Adrenal gland (tissue), 19 donors: ENCODE measurements at places on chromosomes 1 and 21. TPM values are rescaled to one million over a fixed set of nuclear protein-coding genes. Genes with fewer than 3 reads are reported as not detected.

Gene ZNF691
- 20.8 TPM for polyA plus RNA-seq

Gene PLPP3
- polyA plus RNA-seq: 13.0 TPM

Gene LPGAT1
- polyA plus RNA-seq: 12.5 TPM

Gene BEND5
- 14.3 TPM for polyA plus RNA-seq

Gene CD48
- 3.4 TPM for polyA plus RNA-seq

Gene UTS2
- 6.6 TPM for polyA plus RNA-seq

Gene KANK4
- 0.17 TPM for polyA plus RNA-seq

Gene NCAM2
- polyA plus RNA-seq: 37.6 TPM

Gene FYB2
- polyA plus RNA-seq: not detected

Gene ATP1A2
- 2.7 TPM for polyA plus RNA-seq

Gene PRAMEF1
- polyA plus RNA-seq: not detected

Gene NPPB
- polyA plus RNA-seq: not detected

Gene OR6N2
- polyA plus RNA-seq: not detected

DNA sequence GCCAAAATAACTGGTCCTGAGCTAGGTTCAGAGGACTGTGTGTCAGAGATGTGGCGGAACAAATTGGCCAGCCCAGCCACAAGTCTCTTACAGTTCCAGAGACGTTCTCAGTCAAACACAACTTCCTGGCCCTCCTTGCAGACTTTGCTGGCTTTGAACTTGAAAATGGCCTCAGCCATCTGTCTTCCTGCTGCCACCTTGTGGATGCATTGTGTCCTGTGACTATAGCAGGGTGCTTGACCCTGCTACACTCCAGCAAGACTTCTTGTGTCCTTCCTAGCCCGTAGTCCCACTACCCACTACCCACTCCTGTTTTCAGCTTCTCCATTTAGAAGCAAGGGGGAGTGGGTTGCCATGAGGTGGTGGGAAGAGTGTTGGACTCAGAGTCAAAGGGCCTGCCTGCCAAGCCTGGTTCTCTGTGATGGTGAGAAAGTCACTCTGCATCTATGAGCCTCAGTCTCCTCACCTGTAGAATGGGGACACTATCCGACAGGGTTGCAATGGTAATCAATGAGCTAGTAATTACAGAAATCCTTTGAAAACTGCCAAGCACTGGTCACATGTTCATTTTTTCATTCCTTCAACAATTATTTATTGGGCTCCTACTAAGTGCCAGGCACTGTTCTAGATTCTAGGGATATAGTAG, 109.9 kb downstream of the IGSF21 start:
- peak; percentile 23 for DNase-seq

- no peak for DNase-seq
Observed at GRCh38 chr1:26278303-26278702, 1.6 kb upstream of the SH3BGRL3 start.

DNA sequence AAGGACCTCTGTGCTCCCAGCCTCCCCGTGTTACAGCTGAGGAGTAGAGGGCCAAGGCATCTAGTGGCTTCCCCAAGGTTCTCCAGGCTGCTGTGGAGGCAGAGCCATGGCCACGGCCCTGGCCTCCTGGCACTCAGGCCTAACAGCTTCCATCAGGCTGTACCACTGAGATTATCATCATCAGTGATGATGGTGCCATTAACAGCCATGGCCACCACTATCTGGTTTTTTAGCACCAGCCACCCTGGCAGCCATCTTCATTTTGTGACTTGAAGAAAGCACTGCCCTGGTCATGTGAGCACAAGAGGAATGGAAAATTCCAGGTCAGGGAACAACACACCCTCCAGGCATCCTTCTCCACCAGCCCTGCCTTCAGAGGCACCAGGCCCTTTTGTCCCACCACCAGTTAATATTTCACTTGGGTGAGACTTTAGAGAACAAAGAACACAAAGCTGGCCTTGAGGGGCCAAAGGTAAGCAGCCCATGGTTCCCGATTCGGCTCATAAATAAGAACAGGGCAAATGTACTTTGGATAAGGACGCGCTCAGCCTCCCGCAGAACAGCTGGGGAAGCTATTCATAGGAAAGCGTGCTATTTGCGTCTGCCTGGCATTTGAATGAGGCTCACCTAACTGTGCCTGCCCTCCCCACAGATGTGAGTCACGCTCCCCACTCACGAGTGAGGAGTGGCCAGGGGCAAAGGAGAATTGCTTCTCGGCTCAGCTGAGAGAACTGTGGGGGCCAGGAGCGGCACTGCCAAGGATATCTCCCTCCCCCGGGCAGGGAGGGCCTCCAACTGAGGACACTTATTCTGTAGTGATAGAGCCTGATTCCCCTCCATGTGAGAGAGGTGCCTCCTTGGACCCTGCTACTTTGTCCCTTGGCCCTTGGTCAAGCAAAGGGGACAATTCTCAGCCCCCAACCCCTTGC, 95.6 kb downstream of the CD58 start:
- no peak for DNase-seq

DNA sequence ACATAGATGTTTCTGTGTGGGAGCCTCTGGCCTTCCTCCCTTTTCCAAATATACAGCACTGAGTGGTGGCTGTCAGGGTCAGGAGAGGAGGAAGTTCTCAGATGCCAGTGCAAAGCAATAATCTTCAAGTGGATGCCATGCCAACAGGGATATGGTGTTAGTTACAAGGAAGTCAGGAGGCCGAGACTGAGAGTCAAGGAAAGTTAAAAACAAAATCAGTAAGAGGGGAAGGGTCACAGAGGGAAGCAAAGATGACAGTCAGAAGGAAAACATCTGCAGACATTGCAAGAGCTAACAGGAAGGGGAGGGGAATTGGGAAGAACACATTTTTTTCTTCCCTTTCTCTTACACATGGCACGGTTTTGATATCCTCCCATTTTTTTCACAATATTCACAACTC, 691.4 kb downstream of the ADGRL2 start:
- no peak for DNase-seq

DNA sequence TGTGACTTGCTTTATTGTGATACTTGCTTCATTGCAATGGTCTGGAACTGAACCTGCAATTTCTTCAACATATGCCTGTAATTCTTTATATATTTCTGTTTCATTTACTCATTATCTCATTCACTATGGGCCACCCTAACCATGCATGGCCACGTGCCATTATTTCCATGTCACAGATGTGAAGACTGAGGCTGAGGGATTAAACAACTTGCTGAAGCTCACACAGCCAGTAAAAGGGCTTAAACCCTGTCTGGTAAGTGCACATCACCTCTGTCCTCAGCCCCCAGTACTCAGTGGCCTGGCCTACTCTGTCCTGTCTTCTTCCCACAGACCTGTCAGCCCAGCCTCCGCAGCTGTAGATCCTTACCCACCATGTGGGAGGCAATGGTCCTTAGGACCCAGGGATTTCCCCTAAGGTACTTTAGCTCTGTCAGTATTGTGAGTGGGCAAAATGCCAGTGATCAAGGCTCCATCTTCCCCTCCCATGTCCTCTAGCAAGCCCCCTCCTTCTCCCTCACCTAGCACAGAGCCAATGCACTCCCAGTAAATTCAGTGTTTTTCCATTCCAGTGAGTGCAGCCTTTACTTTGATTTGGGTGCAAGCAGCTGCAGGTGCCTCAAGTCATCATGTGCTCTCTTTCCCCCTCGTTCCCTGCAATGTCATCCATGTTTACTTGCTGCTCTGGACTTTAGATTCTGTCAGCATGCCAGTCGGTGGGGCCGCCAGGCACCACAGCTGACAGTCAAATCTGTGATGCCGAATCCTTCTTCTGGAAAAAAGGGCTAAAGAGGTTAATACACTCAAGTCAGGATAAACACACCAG, 228.2 kb upstream of the PROX1 start:
- no peak for DNase-seq

GRCh38 chr1:28246427-28246832, 10.5 kb downstream of the ATP5IF1 start:
- no peak for DNase-seq

DNA sequence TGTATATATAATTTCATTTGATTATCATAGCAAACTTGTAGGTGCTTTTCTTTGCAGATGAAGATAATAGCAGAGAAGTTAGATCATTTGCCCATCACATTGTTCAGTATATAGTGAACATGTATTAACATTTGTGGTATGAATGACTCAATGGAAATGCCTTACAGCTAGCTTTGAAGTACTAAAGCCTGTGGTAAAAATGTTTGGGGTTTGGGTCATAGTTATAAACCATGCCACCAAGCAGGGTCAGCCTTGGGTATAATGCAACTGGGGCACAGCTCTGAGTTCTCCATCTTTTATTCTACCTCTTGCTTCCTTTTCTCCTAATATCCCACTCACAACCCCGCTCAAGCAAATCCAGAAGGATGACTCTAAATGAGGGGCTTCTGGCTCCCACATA, 141.6 kb downstream of the KCNT2 start:
- no peak for DNase-seq

GRCh38 chr1:205270764-205271163, 43.0 kb downstream of the TMCC2 start:
- DNase-seq: no peak

DNA sequence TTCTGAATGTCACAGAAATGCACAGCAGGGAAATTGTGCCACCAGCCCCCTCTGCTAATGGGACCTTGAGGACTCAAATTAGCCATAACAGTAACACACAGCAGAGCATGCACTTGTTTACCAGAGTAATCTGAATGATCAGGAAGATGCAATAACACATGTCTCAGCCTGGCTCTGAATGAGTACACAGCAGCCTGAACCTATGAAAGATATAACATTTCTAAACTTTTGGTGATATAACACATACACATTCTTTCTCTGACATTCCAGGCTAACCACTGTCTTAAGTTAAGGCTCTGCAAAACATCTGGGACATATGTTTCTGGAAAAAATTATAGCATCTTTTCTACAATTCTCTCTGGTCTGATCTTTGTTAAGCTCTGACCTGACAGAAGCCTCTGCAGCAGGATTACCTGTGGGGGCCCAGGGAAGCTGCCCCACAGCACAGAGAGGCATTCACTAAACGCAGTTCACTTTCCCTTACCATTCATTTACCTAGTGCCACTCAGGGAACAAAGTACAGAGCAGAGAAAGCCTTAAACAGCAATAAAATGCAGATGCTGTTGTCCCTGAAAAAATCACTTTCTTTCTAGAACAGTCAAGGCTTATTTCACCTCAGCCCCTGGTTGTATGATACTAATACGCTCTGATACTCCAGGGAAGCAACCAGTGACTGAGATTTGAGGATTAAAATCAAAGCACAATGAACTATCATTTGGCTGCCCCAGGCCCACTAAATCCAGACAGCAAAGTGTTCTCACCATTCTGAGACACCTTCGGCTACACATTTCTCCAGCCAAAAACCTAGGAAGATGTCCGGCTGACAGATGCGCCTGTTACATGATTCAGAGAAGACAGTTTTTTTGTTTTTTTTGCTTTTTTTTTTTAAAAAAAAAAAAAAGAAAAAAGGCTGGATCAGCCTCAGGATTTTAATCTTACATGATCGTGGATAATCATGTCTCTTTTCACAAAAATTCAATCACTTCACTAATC, 54.0 kb upstream of the CNN3 start:
- DNase-seq: no peak

DNA sequence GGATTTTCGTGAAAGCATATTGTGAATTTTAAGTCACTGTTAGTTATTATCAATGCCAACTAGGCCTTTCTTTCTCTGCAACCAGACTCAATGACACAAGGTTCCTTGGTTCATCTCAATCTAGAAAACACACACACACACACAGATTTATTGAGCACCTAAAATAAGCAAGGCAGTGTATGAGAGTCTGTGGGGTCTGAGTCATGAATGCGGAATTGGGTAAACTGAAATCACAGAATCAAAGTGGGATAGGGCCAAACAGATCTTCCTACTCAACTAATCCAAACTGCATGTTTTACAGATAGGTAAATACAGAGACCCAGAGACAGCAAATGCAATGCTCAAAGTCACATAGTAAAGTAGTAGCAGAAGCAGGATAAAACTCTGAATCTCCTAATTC, 48.5 kb upstream of the NRDC start:
- DNase-seq: no peak

GRCh38 chr1:178693366-178693765, 31.7 kb upstream of the RALGPS2 start:
- no peak for DNase-seq

DNA sequence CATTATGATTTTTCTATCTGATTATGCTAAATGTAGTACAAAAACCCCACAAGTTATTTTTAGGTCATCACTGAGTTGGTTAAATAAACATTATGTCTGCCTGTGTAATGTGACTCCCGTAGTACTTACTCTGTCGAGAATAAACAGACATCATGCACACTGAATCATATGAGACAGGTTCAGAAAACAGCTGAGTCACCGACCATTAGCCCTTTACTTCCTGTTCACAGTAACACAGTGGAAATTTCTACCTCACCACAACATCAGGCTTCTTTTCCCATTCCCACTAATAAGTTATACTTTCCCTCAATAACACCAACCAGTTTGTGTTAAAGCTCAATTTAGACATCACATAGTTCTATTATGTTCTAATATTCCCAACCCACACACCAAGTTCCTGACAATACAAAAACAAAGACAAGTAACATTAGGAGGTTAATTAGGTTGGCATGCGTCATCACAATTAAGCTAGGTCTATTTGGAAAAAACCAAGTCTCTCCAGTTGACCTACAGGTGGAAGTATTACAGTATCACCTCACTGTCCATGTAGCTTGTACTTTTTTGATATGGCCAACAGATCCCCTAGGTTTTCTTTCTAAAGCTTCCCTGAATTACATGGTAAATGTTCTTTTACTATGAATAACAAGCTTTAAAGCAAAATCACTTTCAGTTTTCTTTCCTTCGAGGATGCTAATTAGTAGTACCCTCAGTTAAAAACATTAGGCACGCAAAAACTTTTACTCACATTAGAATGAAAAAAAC, 154.2 kb downstream of the EIF4G3 start:
- DNase-seq: peak; percentile 85

- DNase-seq: no peak
Observed at GRCh38 chr1:73635021-73635420, 563.0 kb downstream of the LRRIQ3 start.

DNA sequence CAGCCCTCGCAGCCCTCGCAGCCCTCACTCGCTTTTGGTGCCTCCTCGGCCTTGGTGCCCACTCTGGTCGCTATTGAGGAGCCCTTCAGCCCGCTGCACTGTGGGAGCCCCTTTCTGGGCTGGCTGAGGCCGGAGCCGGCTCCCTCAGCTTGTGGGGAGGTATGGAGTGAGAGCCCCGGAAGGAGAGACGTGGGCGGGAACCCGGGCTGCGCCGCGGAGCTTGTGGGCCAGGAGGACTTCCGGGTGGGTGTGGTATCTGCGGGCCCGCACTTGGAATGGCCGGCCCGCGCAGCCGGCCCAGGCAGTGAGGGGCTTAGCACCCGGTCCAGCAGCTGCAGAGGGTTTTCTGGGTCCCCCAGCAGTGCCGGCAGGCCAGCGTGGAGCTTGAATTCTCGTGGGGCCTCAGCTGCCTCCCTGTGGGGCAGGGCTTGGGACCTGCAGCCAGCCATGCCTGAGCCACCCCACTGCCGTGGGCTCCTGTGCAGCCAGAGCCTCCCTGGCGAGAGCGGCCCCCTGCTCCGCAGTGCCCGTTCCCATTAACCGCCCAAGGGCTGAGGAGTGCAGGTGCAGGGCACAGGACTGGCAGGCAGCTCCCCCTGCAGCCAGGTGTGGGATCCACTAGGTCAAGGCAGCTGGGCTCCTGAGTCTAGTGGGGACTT, 9.9 kb upstream of the CFHR2 start:
- DNase-seq: no peak

GRCh38 chr1:24190983-24191461, 3.9 kb upstream of the IFNLR1 start:
- DNase-seq: no peak

- no peak for DNase-seq
Observed at GRCh38 chr1:74161497-74161896, 36.5 kb downstream of the LRRIQ3 start.

- DNase-seq: no peak
Observed at GRCh38 chr21:45959779-45960390, 21.7 kb upstream of the COL6A1 start.
